Neural progenitor cell (in vitro differentiated cells): ENCODE measurements at places on chromosomes 1 and 21. TPM values are rescaled to one million over a fixed set of nuclear protein-coding genes. Genes with fewer than 3 reads are reported as not detected.

SLC9C2 gene
- total RNA-seq = not detected in 2 replicates

TMEM200B gene
- total RNA-seq = 0.56 and 1.1 TPM in 2 replicates

ANGPTL3 gene
- not detected in 2 replicates for total RNA-seq

RHEX gene
- not detected in 2 replicates for total RNA-seq

LYST gene
- total RNA-seq = 0.82 and 1.5 TPM in 2 replicates

DNA sequence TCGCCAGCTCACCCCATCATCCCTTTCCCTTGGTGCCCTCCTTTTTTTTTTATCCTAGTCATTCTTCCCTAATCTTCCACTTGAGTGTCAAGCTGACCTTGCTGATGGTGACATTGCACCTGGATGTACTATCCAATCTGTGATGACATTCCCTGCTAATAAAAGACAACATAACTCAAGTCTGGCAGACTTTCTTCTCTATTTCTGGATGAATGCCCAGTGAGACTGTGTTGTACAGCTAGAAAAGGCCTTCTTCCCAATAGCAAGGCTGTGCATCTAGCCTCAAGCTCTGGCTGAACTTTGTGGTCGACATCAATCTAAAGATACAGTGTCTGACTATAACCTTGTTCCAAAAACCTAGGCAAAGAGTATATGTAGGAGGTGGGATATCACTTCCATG lies 6.4 kb downstream of the IL24 start:
- H3K27ac ChIP-seq = no peak overlapping the region
- DNase-seq = no peak

- H3K27me3 ChIP-seq = no peaks in the 10 kb centered on the region
- H3K27ac ChIP-seq = no peak overlapping the region
- H3K4me3 ChIP-seq = no peak overlapping the region
- H3K36me3 ChIP-seq = no peaks in the 10 kb centered on the region
- H3K4me1 ChIP-seq = no peaks in the 10 kb centered on the region
- DNase-seq = no peak
These were observed 498.2 kb downstream of the PLPP3 start for GRCh38 chr1:56081173-56081572.

GRCh38 chr1:10635085-10635896 lies 160.5 kb downstream of the PEX14 start:
- DNase-seq = no peak
- peaks cover 35% of the 10 kb centered on the region for H3K4me1 ChIP-seq
- H3K36me3 ChIP-seq = no peaks in the 10 kb centered on the region
- no peak overlapping the region for H3K4me3 ChIP-seq
- H3K27me3 ChIP-seq = peaks cover 35% of the 10 kb centered on the region
- H3K27ac ChIP-seq = no peak overlapping the region

GRCh38 chr1:5975133-5975880 lies 16.9 kb downstream of the NPHP4 start:
- H3K4me1 ChIP-seq = no peaks in the 10 kb centered on the region
- peak; percentile 67 for DNase-seq
- H3K27me3 ChIP-seq = no peaks in the 10 kb centered on the region
- no peak overlapping the region for H3K27ac ChIP-seq
- H3K4me3 ChIP-seq = no peak overlapping the region

GRCh38 chr21:38384675-38385426 lies 113.4 kb downstream of the ERG start:
- H3K36me3 ChIP-seq = no peaks in the 10 kb centered on the region
- peaks cover 7% of the 10 kb centered on the region for H3K4me1 ChIP-seq
- H3K4me3 ChIP-seq = no peak overlapping the region
- peak; percentile 21 for DNase-seq
- no peaks in the 10 kb centered on the region for H3K27me3 ChIP-seq
- H3K27ac ChIP-seq = no peak overlapping the region

GRCh38 chr1:229047161-229047839 lies 223.6 kb upstream of the RAB4A start:
- no peak overlapping the region for H3K4me3 ChIP-seq
- H3K36me3 ChIP-seq = no peaks in the 10 kb centered on the region
- H3K4me1 ChIP-seq = no peaks in the 10 kb centered on the region
- H3K27ac ChIP-seq = no peak overlapping the region
- no peak for DNase-seq
- H3K27me3 ChIP-seq = no peaks in the 10 kb centered on the region

DNA sequence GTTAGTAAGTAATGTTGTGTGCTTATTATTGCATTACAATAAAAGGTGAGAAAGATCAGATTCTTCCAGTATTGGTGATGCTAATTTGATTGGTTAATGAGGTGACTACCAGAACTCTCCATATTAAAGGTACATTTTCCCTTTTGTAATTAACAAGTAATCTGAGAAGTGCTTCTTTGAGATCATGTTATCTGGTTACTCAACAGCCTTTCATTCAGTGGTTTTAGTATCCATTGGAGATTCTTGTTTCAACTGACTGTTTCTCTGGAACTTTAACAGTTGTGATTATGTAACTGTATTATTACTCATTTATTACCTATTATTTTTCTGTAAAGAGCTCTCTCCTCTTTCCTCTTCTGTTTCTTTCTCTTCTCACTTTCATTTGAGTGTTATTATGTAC lies 86.7 kb downstream of the PEX14 start:
- H3K36me3 ChIP-seq = no peaks in the 10 kb centered on the region
- no peak overlapping the region for H3K27ac ChIP-seq
- H3K4me1 ChIP-seq = peaks cover 9% of the 10 kb centered on the region

DNA sequence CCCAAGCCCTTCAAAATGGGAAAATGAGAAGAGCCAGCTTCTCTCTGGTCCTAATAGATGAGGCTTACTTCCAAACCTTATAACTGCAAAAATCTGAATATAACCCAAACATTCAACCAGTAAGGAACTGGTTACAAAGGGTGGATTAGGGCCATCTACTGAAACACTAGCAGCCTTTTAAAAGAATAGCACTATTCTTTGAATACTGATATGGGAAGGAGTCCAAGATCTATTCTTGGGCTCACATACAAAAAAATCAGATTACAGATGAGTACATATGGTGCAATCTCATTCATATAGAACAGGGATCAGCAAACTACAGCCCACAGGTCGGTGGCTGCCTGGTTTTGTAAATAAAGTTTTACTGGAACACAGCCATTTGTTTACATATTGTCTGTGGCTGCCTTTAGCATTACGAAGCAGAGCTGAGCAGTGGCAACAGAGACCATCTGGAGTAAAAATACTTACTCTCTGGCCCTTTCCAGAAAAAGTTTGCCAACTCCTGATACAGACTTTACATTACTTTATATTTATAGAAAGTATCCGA lies 167.7 kb downstream of the ZSCAN20 start:
- peaks cover 5% of the 10 kb centered on the region for H3K4me1 ChIP-seq
- no peaks in the 10 kb centered on the region for H3K36me3 ChIP-seq
- no peak overlapping the region for H3K4me3 ChIP-seq
- H3K27me3 ChIP-seq = no peaks in the 10 kb centered on the region

GRCh38 chr1:170663404-170664092 lies 383 bp upstream of the PRRX1 start:
- H3K27me3 ChIP-seq = peaks cover 100% of the 10 kb centered on the region
- no peaks in the 10 kb centered on the region for H3K36me3 ChIP-seq
- peak overlapping the region; percentile 42 for H3K4me3 ChIP-seq
- no peak for DNase-seq

- no peak overlapping the region for H3K27ac ChIP-seq
- H3K27me3 ChIP-seq = no peaks in the 10 kb centered on the region
- H3K4me3 ChIP-seq = no peak overlapping the region
- no peaks in the 10 kb centered on the region for H3K4me1 ChIP-seq
- no peaks in the 10 kb centered on the region for H3K36me3 ChIP-seq
These were observed 148.2 kb downstream of the DISC1 start for GRCh38 chr1:231774719-231775335.

DNA sequence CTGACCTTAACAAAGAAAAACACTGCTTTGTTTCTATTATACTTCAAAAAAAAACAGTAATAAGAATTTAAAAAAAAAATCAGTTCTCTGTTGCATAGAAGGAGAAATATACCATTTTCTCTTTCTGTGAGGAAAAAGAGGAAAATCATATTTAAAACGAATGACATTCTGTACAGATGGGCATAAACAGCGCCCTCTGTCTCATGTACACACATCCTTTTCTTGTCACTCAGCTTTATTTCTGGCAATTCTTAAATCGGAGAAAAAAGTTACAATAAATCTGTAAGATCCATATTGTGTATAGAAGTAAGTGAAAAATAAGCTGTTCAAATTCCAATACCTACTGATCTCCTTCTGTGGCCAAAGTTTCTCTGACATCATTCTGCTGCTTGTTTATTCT lies 245.4 kb downstream of the SMYD3 start:
- no peaks in the 10 kb centered on the region for H3K36me3 ChIP-seq
- H3K4me1 ChIP-seq = no peaks in the 10 kb centered on the region
- no peaks in the 10 kb centered on the region for H3K27me3 ChIP-seq
- DNase-seq = no peak
- no peak overlapping the region for H3K27ac ChIP-seq

DNA sequence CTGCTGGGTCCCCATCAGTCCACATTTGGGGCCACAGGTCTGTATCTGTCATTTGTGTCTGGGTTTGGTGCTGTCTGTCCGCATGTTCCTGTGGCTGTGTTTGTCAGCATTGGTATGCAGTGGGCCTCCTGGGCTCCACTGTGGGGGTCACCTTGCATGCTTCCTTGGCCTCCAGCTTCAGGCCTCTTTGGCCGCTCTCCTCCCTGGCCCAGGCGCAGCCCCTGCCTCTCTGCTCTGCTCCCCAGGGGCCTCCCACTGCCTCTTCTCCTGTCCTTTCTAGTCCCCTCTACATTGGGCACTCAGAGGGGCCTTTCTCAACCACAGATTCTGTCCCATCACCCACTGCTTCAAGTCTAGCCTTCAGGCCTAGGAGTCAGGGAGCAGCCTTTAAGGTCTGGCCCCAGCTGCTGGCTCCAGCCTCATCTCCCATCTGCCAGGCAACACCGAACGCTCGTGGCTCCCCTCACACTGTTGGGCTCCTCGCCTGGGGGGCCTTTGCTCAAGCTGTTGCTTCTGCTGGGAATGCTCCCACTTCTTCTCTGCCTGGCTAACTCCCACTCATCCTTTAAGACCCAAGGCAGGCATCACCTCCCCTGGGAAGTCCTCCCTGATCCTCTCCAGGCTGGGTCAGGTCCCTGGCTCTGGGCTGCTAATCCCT lies 14.6 kb downstream of the ZNF362 start:
- no peak overlapping the region for H3K4me3 ChIP-seq
- no peak overlapping the region for H3K27ac ChIP-seq
- H3K4me1 ChIP-seq = no peaks in the 10 kb centered on the region
- no peaks in the 10 kb centered on the region for H3K36me3 ChIP-seq
- no peak for DNase-seq

GRCh38 chr1:186244825-186245224 lies 130.2 kb downstream of the TPR start:
- H3K27ac ChIP-seq = no peak overlapping the region
- no peaks in the 10 kb centered on the region for H3K36me3 ChIP-seq
- no peaks in the 10 kb centered on the region for H3K27me3 ChIP-seq
- H3K4me1 ChIP-seq = no peaks in the 10 kb centered on the region
- peak; percentile 49 for DNase-seq

GRCh38 chr1:85361606-85362296 lies 85.3 kb upstream of the BCL10 start:
- no peaks in the 10 kb centered on the region for H3K36me3 ChIP-seq
- H3K27ac ChIP-seq = no peak overlapping the region
- H3K4me1 ChIP-seq = no peaks in the 10 kb centered on the region
- no peak for DNase-seq

GRCh38 chr1:228691926-228692325 lies 43.4 kb upstream of the RHOU start:
- DNase-seq = peak; percentile 48
- H3K4me1 ChIP-seq = no peaks in the 10 kb centered on the region
- H3K27me3 ChIP-seq = no peaks in the 10 kb centered on the region
- no peak overlapping the region for H3K4me3 ChIP-seq
- H3K36me3 ChIP-seq = no peaks in the 10 kb centered on the region
- no peak overlapping the region for H3K27ac ChIP-seq

- H3K4me3 ChIP-seq = no peak overlapping the region
- no peaks in the 10 kb centered on the region for H3K4me1 ChIP-seq
- no peaks in the 10 kb centered on the region for H3K36me3 ChIP-seq
- peaks cover 11% of the 10 kb centered on the region for H3K27me3 ChIP-seq
These were observed 13.5 kb downstream of the C1orf74 start for GRCh38 chr1:209770636-209771415.

GRCh38 chr1:204431310-204432184 lies 19.9 kb upstream of the PPP1R15B start:
- no peaks in the 10 kb centered on the region for H3K36me3 ChIP-seq
- no peak overlapping the region for H3K4me3 ChIP-seq
- DNase-seq = peak; percentile 84
- H3K27me3 ChIP-seq = no peaks in the 10 kb centered on the region
- no peak overlapping the region for H3K27ac ChIP-seq

GRCh38 chr1:156387870-156388173 lies 18.8 kb downstream of the RHBG start:
- H3K4me3 ChIP-seq = peak overlapping the region; percentile 38
- peaks cover 48% of the 10 kb centered on the region for H3K4me1 ChIP-seq
- no peak for DNase-seq
- H3K36me3 ChIP-seq = no peaks in the 10 kb centered on the region
- peaks cover 99% of the 10 kb centered on the region for H3K27me3 ChIP-seq
- H3K27ac ChIP-seq = no peak overlapping the region

DNA sequence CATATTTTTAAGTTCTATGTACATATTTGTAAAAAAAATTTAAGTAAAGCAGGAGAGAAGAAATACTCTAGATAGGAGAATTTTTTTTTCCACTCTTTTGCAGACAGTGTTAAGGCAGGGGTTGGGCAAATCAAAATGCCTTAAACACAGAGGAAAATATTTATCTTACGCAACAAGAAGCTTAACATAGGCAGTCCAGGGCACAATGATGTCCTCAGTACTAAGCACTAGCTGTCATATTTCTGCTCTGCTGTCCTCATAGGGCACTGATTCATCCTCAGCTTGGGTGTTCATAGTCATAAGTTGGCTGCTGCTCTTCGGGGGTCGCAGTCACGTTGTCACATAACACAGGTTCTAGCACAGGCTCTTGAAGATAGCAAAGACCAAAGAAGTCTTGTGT lies 247.4 kb downstream of the PTBP2 start:
- H3K4me1 ChIP-seq = no peaks in the 10 kb centered on the region
- H3K36me3 ChIP-seq = no peaks in the 10 kb centered on the region
- DNase-seq = no peak
- no peak overlapping the region for H3K4me3 ChIP-seq

GRCh38 chr1:67743072-67743725 lies 58.2 kb downstream of the GADD45A start:
- no peak for DNase-seq
- H3K4me3 ChIP-seq = no peak overlapping the region
- H3K4me1 ChIP-seq = peaks cover 42% of the 10 kb centered on the region
- H3K27me3 ChIP-seq = no peaks in the 10 kb centered on the region

DNA sequence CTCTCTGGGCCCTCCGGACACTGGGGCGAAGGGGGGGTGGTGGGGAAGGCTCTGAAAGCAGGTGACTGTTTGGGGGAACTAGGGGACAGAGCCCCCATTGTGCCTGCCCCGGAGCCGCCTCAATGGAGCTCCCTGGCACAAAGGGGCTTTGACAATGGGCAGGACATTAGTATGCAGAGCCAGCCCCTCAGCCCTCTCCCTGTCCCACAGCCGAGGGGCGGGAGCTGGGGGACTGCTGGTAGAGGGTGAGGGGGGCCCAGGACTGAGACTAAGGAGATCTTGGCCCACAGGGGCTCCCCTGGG lies 7.8 kb downstream of the KCNJ10 start:
- no peaks in the 10 kb centered on the region for H3K36me3 ChIP-seq
- H3K27ac ChIP-seq = no peak overlapping the region
- peaks cover 2% of the 10 kb centered on the region for H3K27me3 ChIP-seq
- DNase-seq = peak; percentile 67

GRCh38 chr1:36920801-36921405 lies 113.4 kb downstream of the GRIK3 start:
- no peak overlapping the region for H3K4me3 ChIP-seq
- H3K27me3 ChIP-seq = no peaks in the 10 kb centered on the region
- H3K4me1 ChIP-seq = peaks cover 29% of the 10 kb centered on the region
- DNase-seq = no peak
- no peak overlapping the region for H3K27ac ChIP-seq

GRCh38 chr1:115448282-115449044 lies 110.4 kb upstream of the NGF start:
- no peaks in the 10 kb centered on the region for H3K36me3 ChIP-seq
- no peak for DNase-seq
- H3K27me3 ChIP-seq = no peaks in the 10 kb centered on the region
- H3K4me1 ChIP-seq = no peaks in the 10 kb centered on the region
- no peak overlapping the region for H3K27ac ChIP-seq
